ENCODE measurements at places on chromosomes 1 and 21. TPM values are rescaled to one million over a fixed set of nuclear protein-coding genes. Genes with fewer than 3 reads are reported as not detected.

CHIT1 gene
- not detected for total RNA-seq

KDF1 gene
- not detected for total RNA-seq

RHBDL2 gene
- 0.73 TPM for total RNA-seq

FAM177B gene
- not detected for total RNA-seq

CLCA1 gene
- total RNA-seq, result 0.15 TPM

SPRR1B gene
- total RNA-seq, result not detected

IL24 gene
- under 0.01 TPM for total RNA-seq

LAMC1 gene
- 539 TPM for total RNA-seq

PRRX1 gene
- 270 TPM for total RNA-seq

KRTAP13-4 gene
- total RNA-seq, result not detected

CFAP141 gene
- total RNA-seq, result not detected

PCP4L1 gene
- total RNA-seq, result not detected

CFAP107 gene
- total RNA-seq, result under 0.01 TPM

All from smooth muscle cell of trachea (primary cell).